ENCODE measurements at places on chromosomes 1 and 21.

- no peak for DNase-seq
Measured at GRCh38 chr1:92989936-92990583, 28.8 kb upstream of the DIPK1A start.

DNA sequence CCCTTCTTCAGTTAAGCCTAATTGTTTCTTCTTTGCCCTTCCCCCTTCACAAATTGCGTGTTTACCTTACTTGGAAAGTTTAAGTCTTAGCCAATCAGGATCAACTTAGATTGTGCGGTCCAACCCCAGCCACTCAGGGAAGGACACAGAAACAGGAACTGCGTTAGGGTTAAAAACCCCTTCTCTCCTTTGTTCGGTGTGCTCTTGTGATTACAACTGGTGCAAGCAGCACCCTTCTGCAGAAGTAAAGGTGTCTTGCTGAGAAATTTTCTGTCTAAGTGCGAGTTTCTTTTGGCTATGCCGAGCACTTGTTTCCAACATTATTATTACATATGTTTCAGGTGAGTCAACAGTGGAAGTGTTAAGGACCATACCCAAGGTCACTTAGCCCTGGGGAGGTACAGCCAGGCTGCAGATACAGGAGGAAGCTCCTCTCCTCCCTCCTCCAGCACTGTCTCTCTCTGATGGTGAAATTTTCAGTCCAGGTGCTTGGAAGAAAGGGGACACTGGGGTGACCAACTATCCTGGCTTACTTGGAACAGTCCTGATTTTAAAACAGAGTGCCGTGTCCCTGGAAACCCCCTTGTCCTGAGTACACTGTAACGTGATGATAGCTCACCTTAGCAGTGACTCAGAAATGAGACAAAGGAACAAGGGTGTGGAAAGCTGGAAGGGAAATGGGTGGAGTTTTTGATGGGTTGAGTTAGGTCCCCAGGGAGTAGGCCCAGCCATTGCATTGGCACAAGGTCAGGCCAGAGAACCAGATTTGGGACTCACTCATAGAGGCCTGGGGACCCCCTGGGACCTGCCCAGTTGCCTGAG, 68.7 kb upstream of the KLHDC7A start:
- no peak for DNase-seq

DNA sequence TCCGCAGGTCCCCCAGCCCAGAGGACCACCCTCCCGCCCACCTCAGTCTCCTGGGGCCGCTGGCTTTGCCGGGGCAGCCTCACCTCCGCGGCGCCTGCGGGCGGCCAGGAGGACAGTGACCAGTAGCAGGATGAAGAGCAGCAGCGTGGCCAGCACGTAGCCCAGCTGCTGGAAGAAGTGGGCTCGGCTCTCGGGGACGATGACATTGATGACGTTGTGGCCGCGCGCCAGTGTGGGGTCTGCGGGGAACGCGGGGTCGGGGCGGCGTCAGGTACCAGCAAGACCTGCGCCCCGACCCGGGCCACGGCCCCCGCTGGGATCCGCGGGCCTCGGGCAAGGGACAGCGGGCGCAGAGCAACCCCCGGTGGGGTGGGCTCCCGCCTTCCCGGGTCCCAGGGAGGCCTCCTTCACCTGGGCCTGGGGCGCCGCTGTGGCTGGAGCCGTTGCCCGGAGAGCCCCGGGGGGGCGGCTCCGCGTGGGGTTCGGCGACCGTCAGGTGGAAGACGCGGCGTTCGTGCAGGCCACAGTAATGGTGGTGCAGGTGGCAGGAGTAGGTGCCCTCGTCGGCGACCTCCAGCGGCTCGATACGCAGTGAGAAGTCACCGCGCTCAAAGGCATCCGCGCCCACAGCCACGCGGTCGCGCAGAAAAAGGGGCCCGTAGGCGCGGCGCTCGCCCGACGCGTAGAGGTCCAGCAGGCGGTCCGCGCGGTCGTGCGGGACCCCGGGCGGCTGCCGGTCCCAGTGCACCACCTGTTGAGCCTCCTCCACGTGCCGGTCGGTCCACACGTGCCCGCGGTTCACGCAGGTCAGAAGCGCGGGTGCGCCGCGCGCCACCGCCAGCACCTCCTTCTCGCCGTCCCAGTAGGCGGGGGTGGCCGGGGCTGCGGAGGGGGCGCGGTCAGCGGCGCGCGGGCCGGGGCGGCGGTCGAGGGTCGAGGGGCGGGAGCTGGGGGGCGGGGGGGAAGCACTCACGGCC, 3.8 kb downstream of the MXRA8 start:
- no peak for DNase-seq

- DNase-seq: no peak
Measured at GRCh38 chr1:168514455-168514854, 29.3 kb downstream of the XCL2 start.

- no peak for DNase-seq
Measured at GRCh38 chr1:167631386-167631935, 1.4 kb downstream of the RCSD1 start.

DNA sequence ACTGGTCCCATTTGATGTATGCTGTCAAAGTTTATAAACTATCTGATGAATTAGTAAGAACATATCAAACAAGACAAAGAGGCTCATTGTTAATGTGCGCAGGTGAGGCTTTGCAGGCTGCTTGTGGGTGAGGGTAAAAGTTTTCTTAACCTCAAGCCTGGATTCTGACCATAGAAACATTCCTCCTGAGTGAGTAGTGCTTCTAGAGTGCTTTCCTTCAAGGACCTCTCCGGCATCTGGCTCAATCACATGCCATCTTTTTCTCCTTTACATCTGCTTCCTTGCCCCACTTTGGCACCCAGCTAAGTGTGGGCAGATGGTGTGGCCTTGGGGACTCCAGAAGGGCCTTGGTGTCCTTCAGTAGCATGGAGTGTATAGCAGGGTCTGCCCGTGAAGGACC, 104.0 kb downstream of the ROR1 start:
- no peak for DNase-seq

GRCh38 chr1:109910963-109911798, 532 bp downstream of the CSF1 start:
- no peak for DNase-seq

DNA sequence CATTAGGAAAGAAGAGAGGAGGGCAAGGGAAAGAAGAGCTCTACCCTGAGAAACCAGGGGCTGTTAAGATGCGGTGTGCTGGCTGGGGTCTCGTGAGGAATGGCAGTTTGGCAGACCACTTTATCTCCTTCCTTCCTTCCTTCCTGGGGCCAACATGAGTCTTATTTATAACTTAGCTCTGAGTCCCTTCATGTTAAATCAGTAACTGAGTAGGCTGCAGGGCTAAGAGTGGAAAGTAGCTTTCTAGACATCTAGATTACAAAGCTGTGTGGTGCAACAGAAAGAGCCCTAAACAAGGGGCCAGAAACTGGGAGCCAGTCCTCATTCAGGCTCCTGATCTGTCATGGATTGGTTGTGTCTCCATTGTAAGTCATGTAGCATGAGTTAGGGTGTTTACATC, 135.4 kb upstream of the DUSP10 start:
- DNase-seq: no peak

DNA sequence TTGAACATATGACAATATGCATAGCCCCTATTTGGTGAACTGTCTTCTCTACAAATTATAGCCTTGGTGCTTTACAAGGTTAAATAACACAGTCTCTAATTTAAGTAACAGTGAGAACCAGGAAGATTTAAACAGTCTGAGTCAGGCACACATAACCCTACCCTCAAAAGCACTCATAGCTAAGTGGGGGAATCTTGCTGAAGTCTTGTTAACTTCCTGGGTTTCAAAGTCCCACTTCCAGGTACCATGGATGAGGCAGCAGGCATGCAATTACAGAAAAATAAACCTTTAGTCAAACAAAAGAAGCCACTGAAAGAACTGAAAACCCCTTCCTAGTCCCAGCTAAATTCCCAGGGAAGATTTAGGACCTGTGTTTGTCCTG, 147.6 kb downstream of the PBX1 start:
- no peak for DNase-seq

GRCh38 chr1:209485751-209486150, 97.8 kb upstream of the CAMK1G start:
- DNase-seq: no peak

- DNase-seq: no peak
Measured at GRCh38 chr1:23387494-23387893, 17.9 kb upstream of the ZNF436 start.

GRCh38 chr1:231576804-231577718, 48.6 kb downstream of the TSNAX start:
- DNase-seq: no peak

GRCh38 chr1:234595899-234596298, 14.1 kb downstream of the IRF2BP2 start:
- no peak for DNase-seq

- DNase-seq: no peak
Measured at GRCh38 chr1:108813326-108813725, 43.6 kb downstream of the AKNAD1 start.

- DNase-seq: no peak
Measured at GRCh38 chr1:248841702-248842395, 3.8 kb downstream of the ZNF672 start.

GRCh38 chr1:160590488-160590887, 11.2 kb upstream of the CD84 start:
- no peak for DNase-seq

- DNase-seq: no peak
Measured at GRCh38 chr1:66271904-66272254, 262.1 kb upstream of the SGIP1 start.

GRCh38 chr21:14826630-14827029, 238.2 kb downstream of the NRIP1 start:
- DNase-seq: no peak

GRCh38 chr1:240114222-240114621, 22.5 kb downstream of the FMN2 start:
- DNase-seq: no peak

DNA sequence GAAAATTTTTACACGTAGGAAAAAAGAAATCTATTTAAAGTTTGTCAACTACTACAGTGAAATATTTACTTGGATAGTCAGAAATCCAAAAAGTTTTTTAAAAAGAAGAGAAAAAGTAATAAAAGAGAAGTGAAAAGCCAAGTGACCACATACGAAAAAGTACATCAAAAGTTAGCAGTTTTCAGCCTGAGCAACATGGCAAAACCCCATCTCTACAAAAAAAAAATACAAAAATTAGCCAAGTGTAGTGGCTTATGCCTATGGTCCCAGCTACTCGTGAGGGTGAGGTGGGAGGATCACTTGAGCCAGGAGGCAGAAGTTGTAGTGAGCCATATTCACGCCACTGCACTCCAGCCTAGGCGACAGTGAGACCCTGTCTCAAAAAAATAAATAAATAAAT, 5.2 kb upstream of the MR1 start:
- no peak for DNase-seq

- no peak for DNase-seq
Measured at GRCh38 chr1:234771642-234772344, 161.8 kb upstream of the IRF2BP2 start.

GRCh38 chr1:207654320-207654719, 9.4 kb downstream of the CR1L start:
- DNase-seq: no peak

GRCh38 chr1:162756523-162756922, 34.0 kb upstream of the HSD17B7 start:
- DNase-seq: no peak

GRCh38 chr21:44793592-44794374, 7.8 kb downstream of the UBE2G2 start:
- no peak for DNase-seq

- no peak for DNase-seq
Measured at GRCh38 chr1:152997901-152998300, 3.6 kb upstream of the SPRR3 start.

DNA sequence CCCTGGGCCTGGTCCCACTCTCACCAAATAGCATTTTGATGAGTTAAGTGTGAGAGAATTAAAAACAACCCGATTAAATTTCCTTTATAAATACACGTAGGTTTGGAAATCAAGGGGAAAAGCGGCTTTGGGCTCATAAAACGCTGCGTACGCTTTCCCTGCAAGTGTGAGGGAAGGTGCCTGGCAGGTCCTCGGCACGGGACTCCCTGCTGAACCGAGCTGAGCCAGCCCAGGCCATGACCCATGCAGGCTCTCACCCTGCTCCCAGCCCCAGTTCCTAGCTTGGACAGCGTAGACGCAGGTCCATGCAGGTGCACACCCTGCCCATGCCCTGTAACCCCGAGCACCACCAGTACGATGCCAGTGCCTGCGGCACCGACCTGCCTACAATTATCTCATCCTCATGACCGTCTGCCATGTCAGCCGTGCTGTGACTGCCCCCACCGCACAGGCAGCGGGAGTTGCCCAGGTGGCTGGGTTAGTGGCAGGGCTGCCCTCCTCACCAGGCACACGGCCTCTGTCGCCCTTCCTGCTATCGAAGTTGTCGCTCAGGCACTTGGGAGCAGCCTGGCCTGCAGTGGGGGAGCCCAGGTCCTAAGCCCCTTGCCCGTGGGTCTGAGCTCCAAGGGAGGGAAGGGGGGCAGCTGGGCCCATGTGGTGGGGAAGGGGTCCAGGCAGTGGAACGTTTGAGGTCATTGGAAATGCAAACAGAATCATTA, 41.0 kb upstream of the ACTRT2 start:
- DNase-seq: no peak

DNA sequence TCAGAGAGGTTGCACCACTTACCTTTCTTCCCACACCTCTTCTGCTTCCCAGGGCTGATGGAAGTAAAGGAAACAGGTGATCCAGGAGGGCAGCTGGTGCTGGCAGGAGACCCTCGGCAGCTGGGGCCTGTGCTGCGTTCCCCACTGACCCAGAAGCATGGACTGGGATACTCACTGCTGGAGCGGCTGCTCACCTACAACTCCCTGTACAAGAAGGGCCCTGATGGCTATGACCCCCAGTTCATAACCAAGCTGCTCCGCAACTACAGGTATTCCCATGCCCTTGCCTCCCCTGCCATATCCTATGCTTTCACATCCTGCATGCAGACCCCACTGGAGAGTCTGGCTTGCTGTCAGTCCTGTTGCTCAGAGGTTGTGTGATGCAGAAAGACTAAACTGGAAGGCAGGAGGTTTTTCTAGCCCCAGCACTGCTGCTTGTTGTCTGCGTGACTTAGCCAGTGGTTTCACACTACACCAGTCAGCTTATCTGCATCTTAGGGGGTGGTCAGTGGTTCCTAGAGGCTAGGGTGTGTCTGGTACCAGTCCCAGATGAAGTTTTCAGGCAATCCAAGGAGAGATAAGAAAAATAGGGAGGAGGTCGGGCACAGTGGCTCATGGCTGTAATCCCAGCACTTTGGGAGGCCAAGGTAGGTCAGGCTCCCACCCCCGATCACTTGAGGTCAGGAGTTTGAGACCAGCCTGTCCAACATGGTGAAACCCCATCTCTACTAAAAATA, 10.2 kb downstream of the RHOC start:
- no peak for DNase-seq

GRCh38 chr21:36757196-36757595, 58.3 kb downstream of the SIM2 start:
- DNase-seq: no peak

GRCh38 chr1:214510914-214511638, 40.3 kb downstream of the PTPN14 start:
- DNase-seq: no peak
